Stimulated activated CD8-positive, alpha-beta memory T cell treated with anti-CD3 and anti-CD28 coated beads, Interleukin-7, amount 100 ng/mL, for 24 hours (primary cell): ENCODE measurements at places on chromosomes 4 and X.

GRCh38 chrX:76253432-76253831, 80.6 kb downstream of the PBDC1 start:
- no peak for DNase-seq

GRCh38 chr4:114149-114548, 10.2 kb upstream of the ZNF718 start:
- no peak for DNase-seq

- no peak for DNase-seq
These were observed 110.3 kb downstream of the PRKX start for GRCh38 chrX:3603026-3603661.

GRCh38 chrX:24607616-24608015, 39.5 kb downstream of the PCYT1B start:
- DNase-seq, result no peak

DNA sequence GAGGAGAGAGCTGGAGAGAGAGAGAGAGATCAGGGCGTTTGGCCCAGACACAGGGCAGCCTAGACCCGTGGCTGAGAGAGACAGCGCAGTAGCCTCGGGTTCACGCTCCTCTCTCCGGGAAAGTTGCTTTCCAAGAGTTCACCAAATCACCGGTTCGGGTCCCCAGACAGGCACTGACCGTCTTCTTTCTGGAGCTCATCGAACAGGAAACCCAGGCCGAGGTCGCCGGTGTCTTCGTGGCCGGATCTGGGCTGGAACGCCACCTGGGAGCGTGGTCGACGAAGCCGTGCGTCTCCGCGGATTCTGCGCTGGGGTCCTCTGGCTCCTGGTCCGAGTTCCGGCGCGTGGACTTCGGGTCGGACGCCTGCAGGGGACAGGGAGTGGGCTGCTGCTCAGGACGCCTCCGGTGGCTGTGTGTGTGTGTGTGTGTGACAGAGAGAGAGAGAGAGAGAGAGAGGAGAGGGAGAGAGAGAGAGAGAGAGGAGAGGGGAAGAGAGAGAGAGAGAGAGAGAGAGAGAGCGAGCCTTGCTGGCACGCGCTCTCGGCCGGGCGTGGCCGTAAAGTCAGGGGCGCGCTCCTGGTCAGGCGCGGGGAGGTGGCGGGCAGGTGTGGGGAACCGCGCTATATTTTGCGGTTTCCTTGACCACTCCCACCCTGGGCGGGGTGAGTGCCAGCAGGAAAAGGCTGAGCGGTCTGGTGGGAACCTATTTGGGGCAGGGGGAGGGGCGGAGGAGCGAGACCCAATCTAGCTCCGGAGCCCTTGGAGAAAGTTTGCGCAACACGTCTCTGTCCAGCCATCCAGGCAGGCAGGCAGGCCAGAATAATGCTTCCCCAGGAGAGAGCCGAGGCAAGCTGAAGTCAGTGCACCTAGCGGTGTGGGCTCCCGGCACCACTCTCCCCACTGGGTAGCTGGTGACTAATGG, 62.1 kb downstream of the RHOXF2B start:
- no peak for DNase-seq

- no peak for DNase-seq
These were observed 23.2 kb downstream of the SMIM43 start for GRCh38 chr4:121741751-121742150.
